ENCODE measurements at places on chromosomes 3 and 15. TPM values are rescaled to one million over a fixed set of nuclear protein-coding genes. Genes with fewer than 3 reads are reported as not detected.

GRCh38 chr3:19384868-19385267, 236.6 kb downstream of the KCNH8 start:
- no peak for DNase-seq

The SLC22A14 gene
- 0.11 TPM for polyA plus RNA-seq

DNA sequence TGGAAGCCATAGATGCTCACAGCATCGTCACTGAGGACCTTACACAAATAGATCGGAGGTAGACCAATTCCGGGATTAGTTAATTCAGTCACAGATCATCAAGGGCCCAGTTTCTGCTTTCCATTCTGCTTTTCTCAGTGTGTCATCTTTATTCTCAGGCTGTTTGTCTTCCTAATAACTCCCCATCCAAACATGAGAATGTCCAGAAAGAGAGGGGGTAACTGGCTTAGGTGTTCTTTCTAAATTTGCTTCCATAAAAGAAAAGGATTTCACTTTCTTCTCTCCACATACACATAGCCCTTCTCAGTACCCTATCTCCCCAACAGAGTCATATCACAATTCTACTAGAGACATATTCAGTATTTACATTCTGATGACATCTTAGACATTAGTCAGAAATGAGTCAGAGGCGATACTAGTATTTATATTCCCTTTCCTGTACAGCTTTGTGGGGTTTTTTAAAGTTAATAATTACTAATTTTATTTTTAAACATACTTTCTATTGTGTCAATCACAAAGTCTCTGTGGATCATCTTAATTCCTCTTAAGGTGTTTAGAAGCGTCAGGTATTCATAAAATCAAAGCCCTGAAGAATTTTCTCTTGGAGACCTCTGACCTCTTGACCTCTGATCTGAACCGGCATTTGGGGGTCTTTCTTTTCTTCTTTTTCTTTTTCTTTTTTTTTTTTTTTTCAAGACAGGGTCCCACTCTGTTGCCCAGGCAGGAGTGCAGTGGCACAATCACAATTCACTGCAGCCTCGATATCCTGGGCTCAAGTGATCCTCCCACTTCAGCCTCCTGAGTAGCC, 24.3 kb upstream of the IL12A start:
- DNase-seq, result no peak

The SLC24A5 gene
- not detected for polyA plus RNA-seq

The CGNL1 gene
- 4.9 TPM for polyA plus RNA-seq

The HHATL gene
- 188 TPM for polyA plus RNA-seq

The NAALADL2 gene
- 0.23 TPM for polyA plus RNA-seq

- peak; percentile 68 for DNase-seq
Measured at GRCh38 chr15:99476413-99477222, 89.2 kb upstream of the MEF2A start.

DNA sequence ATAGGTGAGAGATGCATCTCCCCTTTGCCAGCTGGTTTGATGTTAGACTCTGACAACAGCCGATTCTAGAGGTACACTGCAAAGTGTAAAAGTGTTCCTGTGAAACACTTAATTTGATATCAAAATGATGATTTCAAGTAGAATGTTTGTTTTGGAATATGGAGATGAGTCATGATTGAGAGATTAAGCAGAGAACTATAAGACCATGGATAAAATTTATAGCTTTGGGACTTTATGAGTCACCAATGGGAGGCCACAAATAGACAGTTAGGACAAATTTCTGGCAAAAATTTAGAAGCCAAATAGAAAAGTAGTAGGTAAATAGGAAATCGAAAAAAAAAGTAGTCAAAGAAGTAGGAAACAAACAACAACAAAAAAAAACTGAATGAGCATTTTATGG, 672.5 kb downstream of the NSUN3 start:
- no peak for DNase-seq

DNA sequence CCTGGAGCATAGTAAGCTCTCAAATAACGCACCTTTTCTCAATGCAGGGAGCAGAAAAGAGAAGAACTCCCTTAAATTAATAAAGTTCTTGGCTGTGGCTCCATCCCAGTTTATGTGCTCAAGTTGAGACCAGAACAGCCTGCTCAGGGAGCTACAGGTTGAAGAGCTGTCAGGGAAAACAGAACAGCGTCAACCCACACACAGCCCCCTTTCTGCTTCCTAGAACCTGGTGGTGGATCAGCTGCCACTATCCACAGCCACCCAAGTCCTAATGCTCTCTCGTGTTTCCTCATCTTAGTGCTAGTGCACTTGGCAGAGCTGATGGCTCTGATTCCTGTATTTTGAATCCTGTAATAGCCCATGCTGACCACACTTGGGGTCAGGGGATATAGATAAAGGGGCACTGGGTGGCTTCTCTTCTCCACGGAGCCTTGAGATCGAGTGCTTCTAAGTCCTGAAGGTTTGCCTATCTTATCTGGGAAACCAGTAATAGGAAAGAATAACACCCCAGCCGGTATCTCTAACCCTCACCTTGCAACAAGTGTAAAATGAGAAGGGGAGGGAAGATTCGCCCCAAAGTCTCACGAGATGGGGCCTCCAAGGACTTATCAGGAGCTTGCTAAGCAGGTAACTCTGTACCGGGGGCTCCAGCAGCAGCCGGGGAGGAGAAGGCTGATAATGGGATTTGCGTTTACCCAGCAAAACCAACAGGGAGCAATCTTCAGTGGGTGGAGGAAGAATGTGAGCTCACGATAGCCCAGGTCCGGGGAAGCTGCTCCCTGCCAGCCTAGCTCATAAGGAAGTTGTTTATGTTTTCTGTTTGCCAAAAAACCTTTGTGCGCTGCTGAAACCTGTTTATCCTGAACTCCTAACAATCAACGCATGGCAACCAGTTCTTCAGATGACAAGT, 136.2 kb upstream of the ICE2 start:
- no peak for DNase-seq

DNA sequence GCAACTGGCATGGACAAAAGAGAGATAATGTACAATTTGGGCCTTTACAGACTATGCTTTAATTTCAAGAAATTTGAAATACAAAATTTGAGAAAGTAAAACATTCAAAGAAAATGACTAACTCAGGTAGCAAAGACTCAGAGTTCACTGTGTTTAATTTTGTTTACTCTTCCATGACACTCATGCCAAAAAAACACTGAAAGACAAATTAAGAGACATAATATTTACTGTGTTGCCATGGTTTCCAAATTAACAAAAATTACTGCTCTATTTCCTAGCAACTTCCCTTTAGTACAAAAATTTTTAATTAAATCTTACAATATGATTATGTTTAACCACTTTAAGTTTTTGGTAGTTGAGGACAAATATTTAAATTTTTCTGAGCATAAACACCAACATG, 29.6 kb downstream of the LRRFIP2 start:
- no peak for DNase-seq

- DNase-seq, result no peak
Measured at GRCh38 chr15:99115300-99116215, 10.7 kb downstream of the SYNM start.

DNA sequence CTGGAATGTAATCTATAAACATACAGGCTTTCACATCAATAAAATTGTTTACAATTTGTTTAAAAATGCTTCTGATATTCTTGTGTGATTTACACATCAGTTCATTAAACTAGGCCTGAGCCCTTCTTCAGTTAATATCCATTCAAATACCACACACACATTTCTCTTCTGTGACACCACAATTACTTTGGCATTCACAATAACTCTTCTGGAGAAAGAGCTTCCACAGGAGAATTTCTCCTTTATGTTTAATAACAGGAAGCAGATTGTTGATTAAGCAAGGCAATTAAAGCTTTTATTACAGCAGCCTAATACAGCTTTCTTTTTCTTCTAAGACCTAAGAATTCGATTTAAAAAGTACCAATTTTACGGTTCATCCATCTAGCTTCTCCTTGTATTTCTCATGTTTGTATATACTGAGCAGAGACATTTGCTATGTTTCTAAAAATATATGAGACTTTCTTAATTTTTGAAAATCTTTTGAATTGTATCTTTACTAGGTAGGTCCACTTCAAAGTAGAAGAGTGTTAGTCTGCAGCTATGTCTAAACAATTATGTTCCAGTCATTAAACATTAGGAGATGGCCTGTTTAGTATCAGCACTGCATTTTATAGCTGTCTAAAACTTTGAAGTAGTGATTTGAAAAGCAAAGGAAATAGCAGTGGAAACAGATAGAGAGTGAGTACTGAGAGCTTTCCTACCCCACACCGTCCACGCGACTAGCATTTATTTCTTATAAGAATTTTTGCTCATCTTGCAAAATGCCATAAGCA, 511.1 kb upstream of the UBE2E2 start:
- DNase-seq, result no peak

- DNase-seq, result no peak
Measured at GRCh38 chr3:14918356-14918860, 29.0 kb upstream of the NR2C2 start.

GRCh38 chr15:70632491-70633102, 130.8 kb downstream of the UACA start:
- DNase-seq, result no peak

DNA sequence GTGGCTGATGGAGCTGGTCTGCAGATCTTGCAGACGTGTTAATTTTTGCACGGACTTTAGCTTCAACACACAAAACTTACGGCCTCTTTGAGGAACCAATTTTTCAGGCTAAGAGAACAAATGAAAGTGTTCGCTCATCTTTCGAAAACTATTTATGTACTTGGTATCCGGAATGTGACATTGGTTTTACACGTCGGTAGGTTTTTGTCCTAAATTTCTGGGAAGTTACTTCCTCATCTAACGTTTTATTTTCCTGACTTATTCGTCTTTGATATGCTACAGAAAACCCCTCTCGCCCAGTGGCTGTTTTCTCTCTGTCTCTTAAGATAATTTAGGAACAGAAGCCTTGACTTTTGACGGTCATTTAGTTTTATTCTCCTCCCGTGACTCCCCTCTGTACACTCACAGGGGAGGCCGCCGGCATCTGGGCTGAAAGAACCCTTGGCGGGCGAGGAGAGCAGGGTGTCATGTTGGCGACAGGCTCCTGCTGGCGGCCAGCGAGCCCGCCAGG, 834 bp upstream of the GREM1 start:
- DNase-seq, result no peak

DNA sequence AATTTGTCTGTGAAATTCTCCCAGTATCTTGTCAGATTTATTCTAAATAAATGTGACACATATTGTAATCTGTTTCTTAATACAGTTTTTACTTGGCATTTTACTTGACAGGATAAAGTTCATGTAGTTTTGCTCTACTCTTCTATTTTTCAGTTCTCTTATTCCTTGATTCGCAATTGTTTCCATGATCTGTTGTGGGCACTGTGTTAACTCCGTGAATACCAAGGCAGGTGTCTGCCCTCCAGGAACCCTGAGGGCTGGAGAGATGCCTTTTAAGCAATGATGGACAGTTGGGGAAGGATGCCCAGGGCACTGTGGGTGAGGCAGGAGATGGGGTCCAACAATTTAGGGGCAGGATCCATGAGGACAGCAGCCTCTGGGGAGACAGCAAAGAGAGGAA, 3.1 kb downstream of the CLDN11 start:
- no peak for DNase-seq

GRCh38 chr3:129121792-129122411, at the start of gene RAB43:
Gene RAB43, minus strand, starts transcription at chr3:129121804. Its CDS starts 315 bp downstream, at chr3:129121489.
- DNase-seq, result peak; percentile 89

The SAXO2 gene
- polyA plus RNA-seq, result 0.32 TPM

GRCh38 chr3:15404767-15405166, 22.6 kb downstream of the METTL6 start:
- no peak for DNase-seq

- no peak for DNase-seq
Measured at GRCh38 chr3:127607675-127608361, 9.6 kb downstream of the MCM2 start.

The GOLGA8S gene
- 0.30 TPM for polyA plus RNA-seq

DNA sequence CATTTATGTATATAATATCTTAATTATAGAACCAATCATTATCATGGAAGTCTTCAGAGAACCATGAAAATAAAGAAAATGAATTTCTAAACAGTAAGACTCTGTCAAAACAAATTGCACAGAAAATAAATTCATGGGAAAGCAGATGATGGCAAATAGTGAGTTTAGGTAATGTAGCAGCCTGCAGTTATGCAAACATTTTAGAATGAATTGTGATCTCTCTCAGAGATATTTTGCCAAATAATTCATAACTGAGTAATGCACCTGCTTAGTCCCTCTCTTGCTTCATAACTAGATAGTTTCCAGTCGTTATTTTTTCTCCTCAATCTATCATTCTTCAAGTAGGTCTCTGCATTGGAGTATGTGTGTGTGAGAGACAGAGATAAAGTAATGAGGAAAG, 492.7 kb upstream of the THBS1 start:
- DNase-seq, result no peak

DNA sequence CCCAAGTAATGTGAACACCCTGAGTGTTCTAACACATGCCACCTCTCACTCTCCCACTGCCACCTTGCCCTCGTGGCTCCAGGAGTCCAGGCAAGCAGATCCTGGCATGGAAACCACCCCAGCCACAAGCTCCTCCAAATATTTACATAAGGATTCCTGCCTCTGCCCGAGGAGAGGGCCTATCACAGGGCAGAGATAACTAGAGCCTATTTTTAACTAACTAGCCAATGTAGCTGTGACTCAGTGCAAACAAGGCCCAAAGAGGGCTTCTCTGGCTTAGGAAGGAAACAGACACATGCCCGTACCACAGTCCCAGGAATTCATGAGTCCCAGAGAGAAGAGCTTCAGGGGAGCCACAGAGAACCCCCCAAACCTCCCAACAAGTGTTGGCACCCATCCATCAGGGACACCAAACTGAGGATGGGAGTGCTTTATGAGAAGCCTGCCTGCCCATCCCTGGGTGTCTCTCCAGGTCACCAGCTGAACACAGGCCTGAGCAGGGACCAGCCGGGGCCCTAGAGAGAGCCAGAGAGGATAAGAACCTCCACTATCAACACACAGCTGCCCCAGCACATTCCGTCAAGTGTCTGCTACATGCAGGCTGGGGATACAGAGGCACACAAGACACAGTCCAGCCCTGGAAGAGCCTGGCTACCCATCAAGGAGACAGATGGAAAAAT, 9.2 kb downstream of the FYCO1 start:
- peak; percentile 84 for DNase-seq

DNA sequence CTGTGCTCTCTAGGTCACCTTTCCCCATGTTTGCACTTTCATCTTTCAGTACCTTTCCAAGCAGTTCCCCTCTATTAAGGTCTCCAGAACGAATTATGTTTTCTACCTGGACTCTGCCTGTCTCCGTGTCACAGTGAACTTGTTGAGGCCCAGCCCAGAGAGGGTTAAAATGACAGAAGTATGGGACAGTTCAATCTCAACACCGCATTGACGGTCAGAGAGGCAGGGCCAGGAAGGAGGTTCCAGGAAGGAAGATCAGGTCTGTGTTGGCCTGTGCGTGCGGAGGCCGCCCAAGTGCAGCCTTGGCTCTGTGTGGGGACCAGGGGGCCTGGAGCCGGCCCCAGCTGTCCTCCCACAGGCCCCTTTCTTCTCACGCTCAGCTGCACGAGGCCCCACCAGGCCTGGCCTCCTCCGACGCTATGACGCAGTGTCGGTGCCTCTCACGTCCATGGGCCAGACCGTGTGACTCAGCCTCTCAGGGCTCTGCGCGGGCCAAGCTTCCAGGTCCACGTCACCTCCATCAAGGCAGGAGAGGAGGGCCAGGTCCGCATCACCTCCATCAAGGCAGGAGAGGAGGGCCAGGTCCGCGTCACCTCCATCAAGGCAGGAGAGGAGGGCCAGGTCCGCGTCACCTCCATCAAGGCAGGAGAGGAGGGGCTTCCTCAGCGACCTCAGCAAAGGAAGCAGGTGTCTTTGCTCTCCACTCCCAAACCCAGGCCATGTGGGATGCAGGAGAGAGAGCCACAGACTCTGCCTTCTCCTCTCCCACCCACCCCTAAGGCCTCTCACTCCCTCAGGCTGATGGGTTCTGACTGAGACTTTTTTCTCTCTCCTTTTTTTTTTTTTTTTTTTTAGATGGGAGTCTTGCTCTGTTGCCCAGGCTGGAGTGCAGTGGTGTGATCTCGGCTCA, 83.1 kb downstream of the CPN2 start:
- peak; percentile 78 for DNase-seq
